NCI-H1930 (cell line): ENCODE measurements at places on chromosomes 5 and 9.

DNA sequence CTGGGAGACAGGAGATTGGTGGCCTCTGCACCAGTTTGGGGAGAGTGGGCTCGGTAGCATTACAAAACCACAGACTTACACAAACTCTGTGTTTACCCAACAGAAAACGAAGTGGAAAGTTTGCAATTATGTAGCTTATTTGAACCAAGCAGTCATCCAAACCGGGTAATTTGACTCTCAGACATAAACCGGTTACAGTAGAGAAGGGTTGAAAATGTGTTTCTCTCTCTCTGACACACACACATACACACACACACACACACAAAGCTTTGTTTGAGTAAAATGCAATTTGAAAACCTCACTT, 97.1 kb upstream of the ZNF608 start:
- no peak for DNase-seq

DNA sequence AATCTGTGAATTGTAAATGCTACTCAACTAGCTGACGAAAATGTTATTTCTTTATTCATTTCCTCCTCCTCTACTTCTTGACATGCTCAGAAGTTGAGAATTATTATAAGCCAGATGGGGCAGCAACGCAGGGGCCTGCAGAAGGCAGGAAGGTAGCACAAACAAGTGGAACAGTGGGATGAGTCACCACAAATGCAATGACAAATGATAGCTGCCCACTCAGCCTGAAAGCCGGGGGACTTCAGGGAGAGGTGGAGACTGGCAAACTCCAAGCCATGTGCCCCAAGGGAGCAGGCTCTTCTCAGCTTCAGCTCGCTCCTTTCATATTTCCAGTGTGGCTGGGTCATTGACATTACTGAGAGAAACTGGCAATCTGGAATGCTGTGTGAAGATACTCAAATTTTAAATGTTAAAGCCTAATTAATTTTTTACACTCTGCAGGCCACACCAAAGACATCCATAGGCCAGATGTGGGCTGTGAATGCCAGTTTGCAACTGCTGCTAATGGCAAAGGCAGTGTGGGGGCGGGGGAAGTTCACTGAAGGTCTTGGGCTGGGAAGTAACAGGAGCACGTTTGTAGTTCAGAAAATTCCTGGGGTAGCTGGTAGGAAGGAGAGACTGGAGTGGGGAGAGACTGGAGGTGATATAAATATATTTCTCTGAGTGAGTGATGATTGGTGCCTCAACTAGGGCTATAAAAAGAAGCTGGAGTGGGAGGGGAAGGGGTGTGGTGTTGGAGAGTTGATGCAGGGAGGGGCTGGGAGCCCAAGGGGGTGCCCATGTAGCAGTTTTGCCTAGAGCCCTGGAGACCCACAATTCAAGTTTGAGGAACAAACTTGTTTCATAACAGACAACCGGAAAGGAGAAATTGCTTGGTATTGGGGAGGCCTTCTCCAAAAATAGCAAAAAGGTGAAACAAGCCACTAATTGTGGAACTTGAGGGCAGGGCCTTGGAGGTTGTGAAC, 20.8 kb upstream of the ADRB2 start:
- no peak for DNase-seq

GRCh38 chr5:69032009-69032408, 61.8 kb upstream of the SLC30A5 start:
- DNase-seq: no peak

- no peak for DNase-seq
Observed at GRCh38 chr5:114402206-114402605, 40.3 kb downstream of the KCNN2 start.

GRCh38 chr9:70998962-70999361, 122.5 kb downstream of the TRPM3 start:
- DNase-seq: no peak

- no peak for DNase-seq
Observed at GRCh38 chr5:174074369-174074768, 28.9 kb downstream of the NSG2 start.

DNA sequence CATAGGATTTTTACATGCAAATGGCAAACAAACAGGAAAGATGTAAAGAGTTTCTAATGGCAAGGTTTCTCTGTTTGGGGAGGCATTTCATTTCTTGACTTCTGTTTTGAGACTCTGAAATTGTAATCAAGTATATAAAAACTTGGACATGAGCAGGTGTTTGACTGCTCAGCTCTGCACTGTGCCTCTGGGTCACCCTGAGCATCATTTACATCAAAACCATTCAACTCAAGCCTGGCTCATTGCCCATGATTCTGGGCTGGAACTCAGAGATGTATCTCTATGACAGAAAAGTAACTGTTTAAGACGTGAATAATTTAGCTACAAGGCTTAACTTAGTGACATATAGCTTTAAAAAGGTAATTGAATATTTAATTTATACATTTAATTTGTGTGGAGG, 1402.4 kb upstream of the NUDT12 start:
- no peak for DNase-seq

DNA sequence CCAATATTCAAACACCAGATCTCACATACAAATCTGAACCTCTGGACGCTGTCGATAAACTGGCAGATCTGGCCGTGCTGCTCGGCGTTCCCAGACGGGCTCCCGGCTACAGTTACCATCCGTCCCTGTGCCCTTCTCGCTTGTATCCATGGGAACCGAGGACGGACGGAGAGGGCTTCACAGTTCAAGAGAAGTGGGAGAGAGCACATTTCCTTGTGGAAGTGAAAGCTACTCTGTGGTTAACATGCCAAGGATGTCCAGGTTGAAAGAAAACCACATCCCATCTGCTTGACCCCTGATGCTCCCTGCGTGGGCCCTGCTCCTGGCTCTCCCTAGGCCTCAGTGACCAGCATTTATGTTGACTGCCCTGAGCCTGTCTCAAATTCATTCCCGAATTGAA, 6.3 kb upstream of the DBN1 start:
- no peak for DNase-seq

DNA sequence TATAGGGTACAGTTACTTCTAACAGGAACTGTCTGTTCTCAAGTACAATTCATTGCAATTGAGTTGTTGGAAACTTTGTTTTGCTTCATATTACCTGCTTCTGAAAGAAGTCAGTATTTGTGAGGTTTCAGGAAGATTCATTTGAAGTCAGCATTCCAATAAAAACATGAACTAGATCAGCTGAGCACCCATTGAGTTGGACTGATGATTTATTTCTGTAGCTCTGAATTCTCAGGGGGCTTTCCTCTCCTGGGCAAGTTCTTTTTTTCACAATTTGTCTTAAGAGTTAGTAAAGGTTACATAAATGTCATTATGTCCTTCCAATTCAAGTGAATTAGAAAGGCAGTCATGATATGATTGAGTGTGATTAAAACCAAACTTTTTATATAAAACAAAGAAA, 16.2 kb upstream of the KIF2A start:
- DNase-seq: no peak

- DNase-seq: no peak
Observed at GRCh38 chr5:74833537-74834266, 32.5 kb downstream of the FAM169A start.

DNA sequence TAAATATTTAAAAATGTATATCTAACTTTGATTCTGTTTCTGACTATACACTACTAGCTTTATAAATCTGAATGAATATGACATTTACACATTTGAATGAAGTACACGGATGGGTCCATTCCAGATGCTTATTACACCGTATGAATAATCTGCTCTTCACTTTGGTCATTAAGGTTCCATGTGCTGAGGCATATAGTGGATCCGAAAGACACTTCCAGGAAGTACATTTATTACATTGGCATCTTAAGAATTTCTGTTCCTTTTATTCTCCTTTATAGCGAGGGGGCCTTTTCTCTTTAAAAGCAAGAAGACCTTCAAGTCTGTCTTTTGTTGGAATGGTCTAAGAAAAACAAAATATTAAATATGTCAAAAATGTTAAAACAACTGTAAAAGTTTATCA, 147.6 kb downstream of the AUH start:
- DNase-seq: no peak

GRCh38 chr5:132854301-132854700, 12.0 kb downstream of the GDF9 start:
- DNase-seq: no peak

GRCh38 chr9:21970800-21971640, 23.2 kb downstream of the CDKN2A start:
- DNase-seq: no peak

DNA sequence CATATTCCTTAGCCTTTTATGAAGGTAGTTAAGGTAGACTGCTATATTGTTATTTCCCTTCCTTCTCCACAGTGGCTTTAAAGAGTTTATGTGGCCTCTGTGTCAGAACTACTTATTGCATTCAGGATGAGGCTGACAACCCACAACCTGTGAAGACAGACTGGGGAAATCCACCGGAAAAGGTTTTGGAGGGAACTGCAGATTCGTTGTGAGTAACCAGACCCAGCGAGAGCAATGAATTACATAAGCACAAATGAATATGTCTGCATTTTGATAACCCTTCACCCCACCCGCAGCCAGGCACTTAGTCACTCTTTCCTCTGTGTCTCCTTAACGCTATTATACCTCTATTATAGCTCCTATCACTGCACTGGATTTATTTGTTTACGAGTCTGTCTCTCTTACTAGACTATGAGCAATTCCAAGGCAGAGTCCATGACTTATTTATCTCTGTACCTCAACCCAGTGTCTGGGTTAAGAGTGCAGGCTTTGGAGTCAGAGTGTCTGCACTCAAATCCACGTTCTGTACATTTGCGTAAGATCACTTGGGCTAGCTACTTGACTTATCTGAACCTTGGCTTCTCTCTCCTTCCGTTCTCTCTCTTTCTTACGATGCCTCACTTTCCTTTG, 19.2 kb downstream of the KCTD16 start:
- DNase-seq: no peak

DNA sequence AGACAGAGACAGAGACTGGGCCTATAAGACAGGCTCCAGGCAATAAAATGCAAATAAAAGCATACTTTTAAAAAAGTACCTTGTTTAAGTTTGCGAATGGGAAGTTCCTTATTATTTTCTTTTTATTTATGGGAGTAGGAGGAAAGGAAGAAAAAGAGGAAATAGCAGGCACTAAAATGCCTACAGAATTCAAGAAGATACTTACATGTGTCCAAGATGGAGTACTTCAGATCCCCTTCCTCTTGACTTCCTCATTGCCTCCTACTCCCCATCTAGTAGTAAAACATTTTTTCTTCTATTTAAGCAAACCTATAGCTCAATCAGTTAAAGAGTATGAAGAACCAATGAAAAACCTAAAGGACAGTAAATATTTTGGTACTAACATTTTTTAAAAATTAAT, 24.8 kb downstream of the GKAP1 start:
- no peak for DNase-seq

DNA sequence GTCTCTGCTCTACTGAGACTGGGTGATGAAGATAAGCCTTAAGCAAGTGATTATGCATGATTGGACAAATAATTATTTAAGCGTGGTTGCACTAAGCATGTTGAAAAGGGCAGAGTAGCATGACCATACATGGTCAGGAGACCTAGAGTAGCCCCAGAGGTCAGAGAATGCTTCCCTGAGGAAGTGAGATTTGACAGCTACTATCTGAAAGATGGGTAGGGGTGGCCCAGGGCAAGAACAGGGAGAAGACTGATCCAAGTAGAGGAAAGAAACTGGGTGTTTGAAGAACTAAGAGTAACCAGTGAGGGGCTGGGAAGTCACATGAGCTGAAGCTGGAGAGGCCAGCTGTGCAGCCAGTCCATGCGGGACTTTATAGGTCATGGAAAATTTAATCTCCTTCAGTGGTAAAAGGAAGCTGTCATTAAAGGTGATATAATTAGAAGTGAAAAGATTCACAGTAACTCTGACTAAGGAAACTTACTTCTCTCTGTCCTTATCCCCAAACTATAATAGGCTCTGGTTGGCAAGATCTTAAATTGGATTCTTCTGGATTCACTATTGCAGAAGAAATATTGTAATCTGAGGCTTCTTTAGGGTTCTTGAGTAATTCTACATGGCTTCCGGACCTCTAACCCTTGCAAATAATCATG, 35.2 kb downstream of the YIPF5 start:
- no peak for DNase-seq

- DNase-seq: no peak
Observed at GRCh38 chr9:69483886-69484422, 158.9 kb downstream of the ENTREP1 start.

DNA sequence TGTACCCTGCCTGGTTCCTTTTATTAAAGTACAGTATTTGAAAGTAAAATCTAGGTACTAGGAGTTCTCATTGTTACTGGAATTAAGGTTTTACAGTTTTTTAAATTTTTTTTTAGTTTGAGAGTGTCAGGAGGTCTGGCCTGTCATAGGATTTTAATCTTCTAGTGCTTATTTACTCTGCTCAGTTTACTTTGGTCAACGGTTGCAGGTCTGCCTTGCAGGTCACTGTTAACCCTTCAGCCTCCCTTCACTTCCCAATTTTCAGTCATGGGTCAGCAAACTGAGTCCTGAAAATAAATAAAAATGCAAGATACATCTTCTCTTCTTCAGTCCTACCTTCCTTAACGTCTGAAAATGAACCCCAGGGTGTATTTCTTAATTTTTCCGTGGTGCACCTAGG, 18.8 kb upstream of the PTBP3 start:
- DNase-seq: no peak
